Bronchial epithelial cell (primary cell): ENCODE measurements at places on chromosomes 16 and 17.

- DNase-seq, result peak; percentile 8
Measured at GRCh38 chr16:48053418-48053745, 102.4 kb downstream of the ABCC12 start.

DNA sequence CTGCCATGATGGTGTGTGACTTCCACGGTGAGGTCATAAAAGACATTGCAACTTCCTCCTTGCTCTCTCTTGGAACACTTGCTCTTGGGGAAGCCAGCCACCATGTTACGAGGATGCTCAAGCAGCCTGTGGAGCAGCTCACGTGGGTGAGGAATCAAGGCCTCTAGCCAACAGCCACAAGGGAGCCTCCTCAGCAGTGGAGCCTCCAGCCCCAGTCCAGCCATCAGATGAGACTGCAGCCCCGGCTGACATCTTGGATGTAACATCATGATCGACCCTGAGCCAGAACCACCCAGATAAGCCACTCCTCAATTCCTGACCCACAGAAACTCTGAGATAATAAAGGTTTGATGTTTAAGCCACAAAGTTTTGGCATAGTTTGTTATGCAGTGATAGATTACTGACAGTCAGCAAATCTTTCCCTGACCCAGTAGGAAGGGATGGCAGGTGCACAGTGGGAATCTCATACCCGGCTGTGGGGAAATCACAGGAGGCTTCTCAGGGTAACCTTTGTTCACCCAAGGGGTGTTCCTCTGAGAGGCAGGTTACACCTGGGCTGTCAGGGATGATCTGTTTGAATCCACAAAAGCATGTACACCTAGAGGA is 23.3 kb upstream of the GINS2 start:
- DNase-seq, result no peak

DNA sequence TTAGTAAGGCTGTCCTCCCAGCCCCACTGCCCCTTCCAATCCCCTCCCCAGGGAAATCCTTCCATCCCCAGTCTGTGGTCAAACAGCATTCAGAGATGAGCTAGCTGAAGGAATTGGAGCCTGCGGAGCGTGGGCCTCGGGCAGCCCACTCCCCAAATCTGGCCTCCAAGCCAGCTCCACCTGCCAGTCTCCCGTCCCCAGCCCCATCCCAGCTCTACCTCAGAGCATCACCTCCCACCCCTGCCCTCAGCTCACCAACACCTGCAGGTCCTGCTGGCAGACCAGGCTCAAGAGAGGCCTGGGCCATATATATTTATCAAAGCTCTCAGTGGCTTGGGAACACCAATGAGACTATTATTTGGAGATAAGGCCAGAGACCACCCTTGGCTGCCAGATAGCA is 5.2 kb upstream of the SPPL2C start:
- DNase-seq, result no peak

GRCh38 chr17:76948726-76949342 is 80.6 kb downstream of the MGAT5B start:
- no peak for DNase-seq

DNA sequence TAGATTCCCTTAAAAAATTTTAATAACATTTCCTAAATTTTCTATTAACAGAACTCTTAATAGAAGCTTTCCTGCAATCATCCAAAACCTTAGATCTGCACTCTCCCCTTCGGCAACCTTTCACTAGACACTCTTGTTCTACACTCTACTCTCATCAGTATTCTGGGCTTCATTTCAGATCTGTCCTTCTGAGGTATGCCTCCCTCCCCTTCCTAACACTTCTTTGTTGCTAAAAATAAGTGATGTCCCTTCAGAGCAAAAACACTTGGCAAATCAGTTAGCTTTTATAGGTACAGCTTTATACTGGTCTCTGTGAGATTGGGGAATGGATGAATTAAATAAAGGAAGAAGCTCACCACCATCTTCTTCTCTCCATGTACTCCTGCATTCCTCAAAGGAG is 28.2 kb upstream of the GNAO1 start:
- DNase-seq, result no peak

- no peak for DNase-seq
Measured at GRCh38 chr16:12519986-12520385, 283.7 kb downstream of the CPPED1 start.

GRCh38 chr17:83122834-83123233 is 43.4 kb downstream of the METRNL start:
- no peak for DNase-seq

DNA sequence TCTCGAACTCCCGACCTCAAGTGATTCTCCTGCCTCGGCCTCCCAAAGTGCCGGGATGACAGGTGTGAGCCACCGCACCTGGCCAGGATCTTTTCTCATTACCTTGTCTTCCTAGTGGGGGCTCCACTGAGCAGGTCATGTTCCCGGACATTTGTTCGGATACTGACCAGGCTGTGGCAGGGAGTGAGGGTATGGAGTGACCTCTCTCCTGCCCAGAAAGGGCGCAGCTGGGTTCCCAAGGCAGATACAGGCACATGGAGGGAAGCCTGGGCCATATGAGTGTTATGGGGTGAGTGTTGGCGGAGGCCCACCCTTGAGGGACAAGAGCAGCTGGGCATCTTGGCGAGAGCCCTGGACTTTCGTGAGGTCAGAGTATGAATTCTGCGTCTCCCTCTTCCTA is 5.5 kb downstream of the SERPINF1 start:
- no peak for DNase-seq

- no peak for DNase-seq
Measured at GRCh38 chr17:42179335-42179734, 1.6 kb downstream of the KCNH4 start.

DNA sequence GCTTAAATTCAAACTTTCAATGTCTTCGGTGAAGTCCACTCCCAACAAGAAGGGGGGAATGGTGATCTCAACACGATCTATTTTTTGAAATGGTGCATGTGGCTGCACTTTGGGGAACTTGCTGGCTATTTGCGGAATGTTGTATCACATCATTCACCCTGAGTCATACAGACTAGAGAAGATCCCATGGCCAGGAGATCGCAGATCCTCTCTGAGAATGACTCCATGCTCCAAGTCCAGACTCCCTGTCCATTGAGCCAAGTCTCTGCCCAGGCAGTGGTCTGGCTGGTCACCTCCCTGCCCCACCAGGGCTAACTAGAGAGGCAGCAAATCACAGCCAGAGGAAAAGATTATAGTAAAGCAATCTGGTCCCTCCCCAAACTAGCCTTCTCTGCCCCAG is 120.6 kb downstream of the XYLT1 start:
- no peak for DNase-seq

- no peak for DNase-seq
Measured at GRCh38 chr16:65495106-65495505, 373.2 kb upstream of the CDH11 start.

DNA sequence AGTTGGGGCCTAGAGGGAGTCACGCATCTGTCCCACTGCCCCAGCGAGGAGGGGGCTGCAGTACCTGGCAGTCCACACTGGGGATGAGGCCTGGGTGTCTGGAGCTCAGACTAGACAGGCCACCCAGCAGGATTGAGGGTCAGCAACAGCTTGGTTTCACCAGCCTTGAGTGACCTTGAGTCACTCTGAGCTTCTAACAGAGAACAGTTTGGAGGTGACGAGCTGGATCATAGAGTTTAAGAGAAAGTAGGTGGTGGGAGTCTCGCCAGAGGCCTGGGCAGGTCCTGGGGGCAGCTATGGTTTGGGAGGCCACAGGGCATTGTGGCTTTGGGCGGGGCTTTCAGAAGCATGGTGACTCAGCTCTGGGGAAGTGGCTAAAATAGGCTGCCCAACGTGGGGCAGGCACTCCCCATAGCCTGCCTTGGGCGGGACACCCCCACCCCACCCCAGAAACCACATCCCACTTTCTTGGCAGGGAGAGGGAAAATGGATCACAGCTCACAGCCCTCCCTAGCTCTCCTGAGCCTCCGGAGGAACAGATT is 20.5 kb downstream of the CDC42EP4 start:
- peak; percentile 78 for DNase-seq
